ENCODE measurements at places on chromosomes 6 and 20.

GRCh38 chr20:8798505-8798904 is 270.4 kb upstream of the PLCB4 start:
- no peak for DNase-seq

DNA sequence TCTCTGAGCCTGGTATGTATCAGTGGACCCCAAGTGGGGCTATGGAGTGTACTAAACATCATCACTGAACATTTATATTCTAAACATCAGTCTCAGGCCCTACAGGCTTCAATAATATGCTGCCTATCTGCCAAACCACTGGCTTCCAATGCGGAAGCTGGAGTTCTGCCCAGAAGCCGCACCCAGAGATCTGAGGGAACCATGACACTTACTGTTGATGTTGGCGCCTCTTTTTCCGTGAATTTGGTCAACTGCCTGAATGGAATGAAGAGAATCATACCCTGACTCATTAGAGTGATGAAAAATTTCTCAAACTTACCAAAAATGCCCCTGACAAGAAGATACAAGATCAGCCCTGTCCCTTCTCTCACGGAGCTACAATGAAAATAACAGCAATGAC is 66.2 kb downstream of the SLC22A23 start:
- no peak for DNase-seq

DNA sequence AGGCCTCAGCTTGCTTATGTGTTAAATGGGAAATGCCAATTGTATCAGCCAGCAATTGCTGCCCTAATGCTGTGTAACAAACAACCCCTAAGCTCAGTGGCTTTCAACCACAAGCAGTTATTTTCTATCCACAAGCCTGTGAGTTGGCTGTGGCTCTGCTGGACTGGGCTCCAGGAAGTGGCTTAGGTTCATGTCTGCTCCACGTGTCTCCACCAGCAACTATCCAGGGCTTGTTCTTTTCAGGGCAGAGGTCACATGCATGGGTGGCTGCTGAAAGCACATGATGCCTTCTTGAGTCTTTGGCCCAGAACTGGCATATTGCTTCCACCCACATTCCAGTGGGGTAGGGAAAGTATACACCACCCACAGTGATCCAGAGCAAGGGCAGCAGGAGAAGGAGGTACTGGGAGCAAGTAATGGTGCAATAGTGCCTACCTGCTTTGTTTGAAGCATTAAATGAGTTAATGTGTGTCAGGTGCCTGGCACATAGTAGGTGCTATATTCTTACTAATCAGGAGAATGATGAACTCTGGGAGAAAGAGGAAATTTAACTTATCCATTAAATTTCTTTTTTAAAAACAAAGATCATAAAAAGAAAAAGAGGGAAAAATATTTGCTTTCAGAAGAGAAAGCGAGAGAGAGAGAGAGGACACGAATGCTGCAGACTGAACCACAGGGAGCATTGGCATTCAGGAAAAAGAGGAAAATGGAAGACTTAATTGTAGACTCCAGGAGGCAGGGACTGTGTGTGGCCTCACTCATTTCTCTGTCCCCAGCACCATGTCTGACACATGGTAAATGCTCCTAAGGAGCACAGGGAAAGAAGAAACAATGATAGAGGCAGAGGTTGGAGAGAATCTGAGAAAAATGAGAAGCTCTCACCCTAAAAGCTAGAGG is 25.2 kb upstream of the RNF24 start:
- no peak for DNase-seq

GRCh38 chr20:1841554-1842140 is 53.6 kb upstream of the SIRPA start:
- DNase-seq: no peak

GRCh38 chr6:722608-723007 is 29.7 kb upstream of the EXOC2 start:
- no peak for DNase-seq

GRCh38 chr20:57179265-57179664 is 87.2 kb downstream of the BMP7 start:
- no peak for DNase-seq

DNA sequence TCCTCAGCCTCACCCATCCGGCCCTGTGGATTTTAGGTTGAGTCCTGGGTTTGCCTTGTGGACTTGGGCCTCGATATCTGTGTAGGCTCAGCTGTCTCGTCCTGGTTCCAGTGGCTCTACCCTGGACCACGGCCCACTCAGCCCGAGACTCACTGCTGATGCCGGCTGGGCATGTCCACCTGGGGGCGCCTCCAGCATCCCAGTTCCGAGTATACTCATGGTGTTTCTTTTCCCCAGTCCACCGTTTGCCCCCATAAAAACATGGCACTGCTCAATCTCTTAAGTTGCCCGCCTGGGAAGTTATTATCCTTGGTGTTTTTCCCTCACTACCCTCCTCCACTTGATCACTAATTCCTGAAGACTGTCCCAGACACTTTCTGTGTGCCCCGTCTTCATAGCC is 99.1 kb downstream of the ARID1B start:
- DNase-seq: no peak

Data from stimulated activated CD8-positive, alpha-beta memory T cell treated with anti-CD3 and anti-CD28 coated beads, Interleukin-2, amount 100 ng/mL, for 1 hour (primary cell).